Activated T-cell treated with anti-CD3 and anti-CD28 coated beads for 1 hour (primary cell): ENCODE measurements at places on chromosomes 1 and 21.

DNA sequence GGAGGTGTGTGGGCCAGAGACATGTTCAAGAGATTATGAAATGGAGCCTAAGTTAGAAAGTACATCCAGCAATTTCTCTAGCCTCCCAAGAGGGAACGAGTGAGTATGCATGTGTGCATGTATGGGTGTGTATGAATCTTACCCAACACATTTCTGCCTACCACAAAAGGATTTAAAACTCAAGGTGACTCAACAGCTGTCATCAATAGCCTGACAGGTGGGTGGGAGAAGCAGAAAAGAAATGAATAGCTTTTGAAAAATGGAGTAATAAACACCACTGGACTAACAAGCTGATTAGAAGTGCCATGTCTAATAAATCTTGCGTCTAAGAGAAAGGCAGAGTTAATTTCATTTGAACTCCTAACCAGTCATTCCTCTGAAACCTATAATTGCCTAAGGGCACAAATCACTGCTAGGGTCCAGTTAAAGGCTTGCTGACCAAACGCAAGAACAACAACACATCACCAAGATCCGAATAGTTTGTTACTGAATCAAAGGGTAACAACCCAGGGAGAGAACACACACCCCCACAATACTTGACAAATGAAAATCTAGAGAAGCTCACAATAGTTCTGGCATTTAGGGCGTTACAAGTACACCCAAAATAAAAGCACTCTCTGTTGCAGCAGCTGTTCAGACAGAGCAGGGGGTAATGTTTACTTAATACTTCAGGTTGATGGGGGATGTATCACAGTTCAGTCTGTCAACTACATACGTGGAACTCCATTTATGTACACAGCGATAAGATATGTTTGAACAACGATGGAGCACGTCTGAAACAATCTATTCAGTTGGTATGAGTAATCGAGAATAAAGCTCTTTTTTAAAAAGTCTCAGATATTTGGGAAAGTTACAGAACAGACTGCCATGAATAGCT, 1.4 kb downstream of the KIAA0319L start:
- no peak for DNase-seq

- DNase-seq, result no peak
These were observed at the start of gene SH2D1B for GRCh38 chr1:162412002-162412401. Gene SH2D1B (minus strand): TSS chr1:162412136. CDS start chr1:162412016, 120 bp downstream.

DNA sequence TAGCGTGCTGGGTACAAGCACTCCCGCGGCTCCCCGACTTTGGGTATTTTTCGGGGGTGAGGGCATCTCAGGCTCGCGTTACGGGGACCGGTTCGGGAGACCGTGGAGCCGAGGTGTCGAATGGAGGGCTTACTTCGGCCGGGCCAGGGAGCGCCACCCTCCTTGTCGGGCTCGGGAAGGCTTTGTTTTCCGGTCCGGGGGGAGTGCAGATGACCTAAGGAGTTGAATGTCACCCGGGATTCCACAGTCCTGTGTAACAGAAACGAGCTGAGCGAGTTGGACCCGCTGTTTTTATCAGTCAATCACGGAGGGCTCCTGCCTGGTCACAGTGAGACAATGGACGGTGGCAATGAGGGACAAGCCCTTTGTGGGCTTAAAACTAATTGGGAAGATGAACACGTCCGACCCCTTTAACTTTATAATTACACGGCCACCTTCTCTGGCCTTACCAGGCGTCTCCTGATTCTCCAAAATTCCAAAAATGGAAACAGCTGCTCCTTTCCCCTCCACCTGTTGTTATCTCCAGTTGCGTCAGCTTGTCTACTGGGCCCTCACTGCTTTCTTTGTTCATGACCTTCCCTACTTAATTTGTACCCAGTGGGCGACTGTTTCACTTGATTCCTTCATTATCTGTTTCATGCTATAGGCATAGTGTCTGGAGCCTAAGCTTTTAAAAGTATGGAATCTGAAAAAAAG, 929 bp upstream of the TRIM45 start:
- DNase-seq, result no peak

GRCh38 chr1:71667216-71667615, 586.4 kb upstream of the ZRANB2 start:
- no peak for DNase-seq

GRCh38 chr1:30684259-30684658, 39.1 kb downstream of the MATN1 start:
- DNase-seq, result no peak

DNA sequence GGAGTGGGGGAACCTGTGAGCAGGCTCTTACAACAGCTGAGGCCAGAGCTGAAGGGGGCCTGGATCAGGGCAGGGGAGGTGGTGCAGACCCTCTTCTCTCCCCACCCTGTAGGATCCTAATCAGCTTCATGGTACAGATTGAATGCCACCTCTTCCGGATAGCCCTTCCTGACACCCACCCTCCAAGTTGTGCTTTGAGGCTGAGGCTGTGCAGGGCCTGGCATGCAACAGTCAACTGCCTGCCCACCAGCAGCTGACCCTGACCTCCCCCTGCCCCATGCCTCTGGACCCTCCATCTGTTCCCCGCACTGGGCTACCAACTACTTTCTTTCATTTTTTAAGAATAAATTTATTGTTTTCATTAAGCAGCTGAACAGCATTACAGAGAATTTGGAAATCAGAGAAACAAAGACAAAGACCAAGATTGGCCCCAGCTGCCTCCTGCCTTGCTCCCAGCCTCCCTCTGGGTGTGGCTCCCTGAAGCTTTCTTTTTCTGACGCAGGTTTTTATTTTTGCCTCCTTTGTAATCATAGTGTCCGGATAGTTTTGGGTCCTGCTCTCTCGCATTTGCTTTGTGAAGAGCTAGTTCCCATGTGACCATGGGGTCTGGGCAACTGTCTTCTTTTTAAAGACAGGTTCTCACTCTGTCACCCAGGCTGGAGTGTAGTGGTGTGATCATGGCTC, 12.8 kb downstream of the ZNF362 start:
- no peak for DNase-seq
